Activated gamma-delta T cell treated with anti-CD3 and anti-CD28 coated beads, Interleukin-2, amount 50 U/mL, for 16 hours (primary cell): ENCODE measurements at places on chromosomes 16 and 17.

- no peak for DNase-seq
Observed at GRCh38 chr17:48544349-48545021, 424 bp downstream of the HOXB2 start.

- no peak for DNase-seq
Observed at GRCh38 chr16:69345923-69346322, 5.7 kb downstream of the TMED6 start.

GRCh38 chr16:20899071-20899470 is 1.1 kb downstream of the DCUN1D3 start:
- no peak for DNase-seq

DNA sequence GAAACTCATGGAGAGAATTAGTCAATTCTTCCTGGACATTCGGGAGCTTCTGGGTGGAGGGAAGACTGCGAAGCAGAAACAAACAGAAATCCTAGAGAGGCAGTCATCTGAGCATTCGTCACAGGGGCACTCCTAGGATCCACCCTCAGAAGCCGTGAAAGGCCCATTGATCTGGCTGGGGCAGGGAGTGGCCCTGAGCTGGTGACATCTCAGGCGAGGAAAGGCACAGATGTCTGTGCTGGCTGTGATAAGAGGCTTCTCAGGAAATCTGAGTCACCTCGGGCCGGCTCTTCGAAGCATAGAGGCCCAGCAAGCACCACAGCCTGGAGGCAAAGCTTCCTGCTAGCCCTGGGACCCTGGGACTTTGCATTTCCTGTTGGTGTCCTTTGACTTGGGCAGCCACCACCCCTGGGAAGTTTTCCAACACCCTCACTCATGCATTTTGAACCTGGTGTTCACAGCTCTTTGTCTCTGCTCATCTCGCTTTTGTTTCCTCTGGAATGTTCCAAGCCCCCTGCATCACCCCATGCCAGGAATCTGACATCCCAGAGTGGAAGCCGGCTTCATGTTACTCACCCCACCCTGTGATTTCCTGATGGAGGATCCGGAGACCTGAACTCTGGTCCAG is 23.3 kb upstream of the CDRT4 start:
- no peak for DNase-seq

GRCh38 chr16:66824006-66824405 is 6.8 kb downstream of the NAE1 start:
- DNase-seq: no peak

DNA sequence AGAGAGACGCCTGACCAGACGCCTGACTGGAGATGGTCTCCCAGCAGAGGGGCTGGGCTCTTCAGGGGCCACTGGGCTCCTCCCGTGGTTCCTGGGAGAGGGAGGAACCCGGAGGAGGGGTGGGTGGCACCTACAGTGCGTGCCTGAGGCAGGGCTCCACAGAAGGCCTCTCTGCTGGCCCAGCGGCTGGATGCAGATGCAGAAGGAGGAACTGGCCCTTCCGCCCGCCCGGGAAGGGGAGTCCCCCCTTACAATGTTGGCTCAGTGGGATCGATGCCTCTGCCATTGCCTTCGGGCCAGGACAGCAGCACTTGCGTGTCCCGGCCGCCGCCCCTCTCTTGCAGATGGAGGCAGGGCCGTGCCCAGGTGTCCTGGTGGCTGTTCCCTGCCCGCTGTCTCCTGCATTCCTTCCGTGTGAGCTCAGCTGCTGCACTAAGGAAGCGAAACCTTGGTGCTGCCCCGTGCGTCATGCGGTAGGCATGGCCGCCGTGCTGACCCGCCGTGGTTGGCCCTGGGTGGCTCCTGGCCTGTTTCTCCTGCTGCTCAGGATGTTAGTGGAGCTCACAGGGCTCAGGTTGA is 15.1 kb downstream of the BAIAP2 start:
- no peak for DNase-seq

- DNase-seq: no peak
Observed at GRCh38 chr16:19108409-19109287, 5.1 kb upstream of the ITPRIPL2 start.

- no peak for DNase-seq
Observed at GRCh38 chr17:78784352-78784751, 2.3 kb upstream of the CYTH1 start.

DNA sequence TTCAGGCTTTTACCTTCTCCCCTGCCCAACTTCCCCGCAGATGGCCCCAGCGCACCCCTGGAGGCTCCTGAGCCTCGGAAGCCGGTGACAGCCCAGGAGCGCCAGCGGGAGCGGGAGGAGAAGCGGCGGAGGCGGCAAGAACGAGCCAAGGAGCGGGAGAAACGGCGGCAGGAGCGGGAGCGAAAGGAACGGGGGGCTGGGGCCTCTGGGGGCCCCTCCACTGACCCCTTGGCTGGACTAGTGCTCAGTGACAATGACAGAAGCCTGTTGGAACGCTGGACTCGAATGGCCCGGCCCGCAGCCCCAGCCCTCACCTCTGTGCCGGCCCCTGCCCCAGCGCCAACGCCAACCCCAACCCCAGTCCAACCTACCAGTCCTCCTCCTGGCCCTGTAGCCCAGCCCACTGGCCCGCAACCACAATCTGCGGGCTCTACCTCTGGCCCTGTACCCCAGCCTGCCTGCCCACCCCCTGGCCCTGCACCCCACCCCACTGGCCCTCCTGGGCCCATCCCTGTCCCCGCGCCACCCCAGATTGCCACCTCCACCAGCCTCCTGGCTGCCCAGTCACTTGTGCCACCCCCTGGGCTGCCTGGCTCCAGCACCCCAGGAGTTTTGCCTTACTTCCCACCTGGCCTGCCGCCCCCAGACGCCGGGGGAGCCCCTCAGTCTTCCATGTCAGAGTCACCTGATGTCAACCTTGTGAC is 3.6 kb downstream of the MAPK7 start:
- DNase-seq: no peak

DNA sequence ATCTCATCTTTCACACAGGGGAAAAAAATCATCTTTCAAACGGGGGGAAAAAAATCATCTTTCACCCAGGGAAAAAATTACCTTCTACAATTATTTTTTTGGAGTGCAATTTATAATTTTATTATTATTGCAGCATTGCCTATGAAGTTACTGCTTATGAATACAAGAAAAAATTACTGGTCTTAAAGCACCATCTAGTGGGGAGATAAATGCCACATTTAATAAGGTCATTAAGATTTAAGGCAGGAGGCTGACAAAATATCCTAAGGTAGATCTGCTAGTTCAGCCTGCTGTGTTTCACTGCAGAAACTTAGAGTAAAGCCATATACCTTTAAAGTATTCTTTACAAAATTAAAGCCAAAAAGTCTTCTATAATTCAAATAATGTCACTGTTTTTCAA is 13.7 kb downstream of the SHCBP1 start:
- DNase-seq: no peak

GRCh38 chr17:55634702-55635101 is 88.0 kb downstream of the TMEM100 start:
- DNase-seq: no peak

GRCh38 chr16:50458667-50459495 is 89.3 kb upstream of the NKD1 start:
- no peak for DNase-seq

GRCh38 chr16:13988038-13988437 is 68.1 kb downstream of the ERCC4 start:
- no peak for DNase-seq

DNA sequence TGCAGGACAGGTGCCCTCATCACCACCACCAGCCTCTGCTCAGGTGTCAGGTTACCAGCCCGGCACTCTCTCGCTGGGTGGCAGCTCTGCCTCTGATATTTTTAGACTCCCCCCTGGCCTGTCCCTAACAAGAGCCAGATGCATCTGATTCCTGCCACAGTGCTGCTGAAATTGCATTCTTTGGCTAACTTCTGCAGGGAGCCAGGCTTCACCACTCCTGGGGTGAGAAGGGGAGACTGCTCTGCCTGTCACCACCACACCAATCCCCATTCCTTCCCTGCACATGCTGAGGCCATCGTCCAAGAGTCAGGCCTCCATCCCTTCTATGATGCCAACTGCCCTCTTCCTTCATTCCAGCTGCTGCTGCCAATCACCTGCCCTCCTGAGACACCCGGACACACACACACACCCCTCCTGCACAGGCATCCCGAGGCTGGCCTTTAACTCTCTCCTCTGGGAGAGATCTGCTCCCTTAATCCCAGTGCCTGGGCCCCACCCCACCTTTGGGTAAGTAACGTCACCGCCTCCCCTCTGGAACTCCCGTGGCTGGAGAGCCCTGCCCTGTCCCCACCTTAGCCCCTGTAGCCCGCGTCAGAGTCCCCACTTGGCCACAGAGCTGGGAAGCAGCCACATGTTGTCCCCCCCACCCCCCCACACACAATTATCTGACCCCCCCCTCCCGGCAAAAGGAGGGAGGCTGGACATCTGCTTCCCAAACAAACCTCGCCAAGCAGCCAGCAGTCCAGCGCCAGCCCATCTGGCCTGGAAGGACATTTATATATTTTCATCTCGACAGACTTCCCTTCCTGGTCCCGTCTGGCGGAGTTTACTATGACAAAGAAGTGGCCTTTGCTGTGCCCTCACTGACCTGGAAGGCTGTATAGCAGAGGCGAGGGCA is 2.8 kb downstream of the EMP2 start:
- no peak for DNase-seq

DNA sequence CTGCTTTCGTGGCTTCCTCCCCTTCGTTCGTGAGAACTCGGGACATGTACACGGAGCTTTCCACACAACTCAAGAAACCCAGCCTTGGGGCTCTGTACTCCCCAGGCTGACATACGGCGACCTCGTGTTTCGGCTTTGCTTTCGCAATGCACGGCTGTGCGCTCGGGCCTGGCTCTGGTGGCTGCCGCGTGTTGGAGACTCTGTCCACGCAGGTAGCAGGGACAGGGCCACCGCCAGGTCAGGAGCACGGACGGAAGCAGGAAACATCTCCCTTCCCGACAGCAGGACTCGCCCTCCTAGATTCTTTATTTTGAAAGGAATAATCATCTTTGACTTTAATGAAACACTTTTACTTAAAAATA is 17.3 kb downstream of the UTS2R start:
- DNase-seq: no peak

- no peak for DNase-seq
Observed at GRCh38 chr16:60566901-60567300, 1469.3 kb downstream of the CDH8 start.

GRCh38 chr17:81251709-81252301 is 12.7 kb downstream of the NDUFAF8 start:
- DNase-seq: no peak

DNA sequence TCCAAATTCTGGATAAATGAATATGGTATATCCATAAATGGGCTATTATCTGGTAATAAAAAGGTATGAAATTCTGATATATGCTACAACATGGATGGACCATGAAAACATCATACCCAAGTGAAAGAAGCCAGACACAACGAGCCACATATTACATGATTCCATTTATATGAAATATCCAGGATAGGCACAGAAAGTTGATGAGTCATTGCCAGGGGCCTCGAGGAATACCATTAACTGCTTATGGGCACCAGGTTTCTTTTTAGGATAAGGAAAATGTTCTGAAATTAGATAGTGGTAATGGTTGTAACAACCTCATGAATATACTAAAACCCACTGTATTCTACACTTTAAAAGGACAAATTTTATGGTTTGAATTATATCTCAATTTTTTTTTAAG is 123.2 kb downstream of the PITPNC1 start:
- no peak for DNase-seq

DNA sequence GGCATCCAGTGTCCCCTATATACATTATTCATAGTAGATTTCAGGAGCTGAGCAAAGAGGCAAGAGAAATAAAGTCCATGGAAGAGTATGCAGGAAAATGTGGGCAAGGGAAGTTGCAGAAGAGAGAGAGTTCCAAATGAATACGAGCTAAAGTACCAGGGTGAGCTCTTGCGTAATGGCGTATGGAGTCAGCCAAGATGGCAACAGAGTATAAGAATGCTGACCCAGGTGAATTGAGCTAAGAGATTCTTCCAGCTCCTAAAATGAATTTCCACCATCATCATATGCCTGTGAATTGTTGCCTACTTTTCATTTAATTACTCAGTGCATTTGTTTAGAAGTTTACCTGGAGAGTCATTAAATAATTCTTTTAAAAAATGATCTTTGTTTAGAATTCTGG is 153.2 kb upstream of the CNTNAP4 start:
- no peak for DNase-seq

DNA sequence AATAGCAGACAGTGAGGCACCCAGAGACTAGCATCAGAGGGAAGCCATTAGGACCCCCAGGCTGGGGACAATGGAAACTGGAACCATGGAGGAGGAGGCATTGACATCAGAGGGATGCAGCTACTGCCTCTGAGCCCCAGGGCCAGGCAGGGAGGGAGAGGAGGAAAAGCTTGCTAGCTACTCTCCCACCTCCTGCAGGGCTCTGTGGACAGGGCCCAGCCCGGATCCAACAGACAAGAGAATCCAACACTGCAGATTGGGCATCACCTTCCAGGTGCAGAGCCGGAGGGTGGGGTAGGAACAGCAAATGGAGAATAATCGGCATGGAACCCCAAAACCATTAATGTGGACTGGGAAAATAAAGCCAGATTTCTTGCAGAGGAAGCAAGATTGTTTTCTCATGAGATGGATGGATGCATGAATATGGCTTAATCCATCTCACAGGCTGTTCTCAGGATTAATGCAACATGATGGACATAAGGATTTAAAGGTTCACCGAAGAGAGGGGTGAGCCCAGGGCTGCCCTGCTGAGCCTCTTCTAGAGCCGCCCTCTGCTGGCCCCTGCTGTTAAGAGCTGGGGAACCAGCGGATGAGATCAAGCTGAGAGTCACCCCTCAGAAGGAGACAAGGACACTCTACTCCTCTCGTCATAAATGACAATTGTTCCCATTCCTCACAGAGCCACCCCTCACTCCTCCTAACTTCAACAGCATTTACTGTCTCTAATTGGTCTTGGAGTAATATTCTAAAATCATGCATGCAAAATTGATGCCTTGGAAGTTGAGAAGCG is 48.8 kb downstream of the DNAH3 start:
- DNase-seq: peak; percentile 1

DNA sequence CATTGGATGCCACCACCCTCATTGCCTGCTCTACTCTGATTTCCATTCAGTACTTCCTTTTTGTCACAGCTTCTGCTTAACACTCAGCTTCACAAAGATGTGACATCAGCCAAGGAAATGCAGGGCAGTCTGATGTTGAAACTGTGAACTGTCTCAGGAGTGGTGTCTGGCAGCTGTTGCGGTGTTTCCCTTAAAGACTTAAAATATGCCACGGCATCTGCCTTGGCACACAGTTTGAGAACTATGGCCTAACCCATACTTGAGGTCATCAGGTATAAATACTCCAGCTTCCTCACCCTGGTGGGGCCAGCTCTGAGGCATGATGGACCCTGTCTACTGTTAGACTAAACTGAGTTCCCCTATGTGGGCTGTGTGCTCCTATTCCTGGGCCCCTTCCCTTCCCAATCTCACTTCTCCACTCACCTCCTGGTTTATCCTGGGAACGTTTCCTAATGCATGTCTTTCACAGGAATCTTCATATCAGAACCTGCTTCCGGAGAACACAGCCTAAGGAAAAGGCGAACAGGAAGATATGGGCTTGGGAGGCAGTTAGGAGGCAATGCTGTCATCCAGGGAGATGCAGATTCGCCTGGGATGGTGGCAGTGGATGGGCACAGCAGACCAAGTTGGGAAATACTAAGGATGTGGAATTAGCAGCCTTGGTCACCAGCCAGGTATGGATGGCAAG is 96.5 kb downstream of the WSCD1 start:
- DNase-seq: no peak
